CD4-positive, alpha-beta T cell treated with Interleukin-1 beta for 1 hour (primary cell): ENCODE measurements at places on chromosomes 7 and 10.

DNA sequence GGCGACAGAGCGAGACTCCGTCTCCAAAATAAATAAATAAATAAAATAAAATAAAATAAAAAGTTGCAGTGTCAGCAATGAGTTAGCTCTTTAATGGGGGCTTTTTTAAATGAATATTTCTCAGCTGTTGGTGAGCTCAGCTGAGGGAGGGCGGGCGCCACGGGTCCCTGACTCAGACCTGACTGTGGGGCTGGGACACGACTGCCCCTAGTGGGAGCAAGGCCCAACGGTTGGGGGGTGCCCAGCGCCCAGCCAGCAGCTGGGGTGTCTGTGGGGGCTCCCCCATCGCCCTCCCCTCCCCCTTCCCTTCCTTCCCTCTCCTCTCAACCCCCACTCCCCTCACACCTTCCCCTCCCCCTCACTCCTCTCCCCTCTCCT, 46.6 kb downstream of the PWWP2B start:
- DNase-seq: peak; percentile 85

DNA sequence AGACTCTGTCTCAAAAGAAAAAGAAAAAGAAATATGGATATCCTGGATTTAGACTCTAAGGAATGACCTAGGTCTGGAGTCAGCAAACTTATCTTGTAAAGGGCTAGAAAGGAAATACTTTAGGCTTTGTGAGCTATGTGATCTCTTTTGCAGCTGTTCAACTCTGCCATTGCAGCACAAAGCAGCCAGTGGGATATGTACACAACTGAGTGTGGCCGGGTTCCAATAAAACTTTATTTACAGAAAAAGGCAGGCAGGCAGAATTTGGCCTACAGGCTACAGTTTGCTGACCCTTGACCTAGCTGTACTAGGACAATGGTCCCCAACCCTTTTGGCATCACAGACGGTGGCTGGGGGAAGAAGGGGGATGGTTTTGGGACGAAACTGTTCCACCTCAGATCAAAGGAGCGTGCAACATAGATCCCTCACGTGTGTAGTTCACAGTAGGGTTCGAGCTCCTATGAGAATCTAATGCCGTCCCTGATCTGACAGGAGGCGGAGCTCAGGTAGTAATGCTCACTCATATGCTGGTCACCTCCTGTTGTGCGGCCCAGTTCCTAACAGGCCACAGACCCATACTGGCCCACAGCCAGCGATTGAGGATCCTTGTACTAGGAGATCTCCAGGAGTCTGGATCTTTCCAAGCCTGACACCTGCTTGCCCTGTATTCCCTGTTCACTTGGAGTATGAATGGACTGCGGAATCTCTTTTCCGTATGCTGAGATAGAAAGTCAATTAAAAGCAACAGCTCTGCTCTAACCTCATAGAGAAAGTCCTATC, 63.0 kb downstream of the CUL1 start:
- DNase-seq: no peak

GRCh38 chr7:34160261-34160752, 255.0 kb downstream of the BMPER start:
- no peak for DNase-seq

- no peak for DNase-seq
These were observed 76.2 kb upstream of the KIF5B start for GRCh38 chr10:32132357-32132946.

- DNase-seq: no peak
These were observed 56.3 kb downstream of the IFIT5 start for GRCh38 chr10:89470628-89471027.

GRCh38 chr10:22927661-22928403, at the start of gene ARMC3:
ARMC3 (plus strand) TSS chr10:22928053; CDS start chr10:22931997, 3,944 bp downstream.
- DNase-seq: peak; percentile 83
